ENCODE measurements at places on chromosomes 11 and 22.

GRCh38 chr11:48014917-48015316 lies 34.6 kb downstream of the PTPRJ start:
- no peak for DNase-seq

- DNase-seq: no peak
These were observed 104.8 kb downstream of the C11orf58 start for GRCh38 chr11:16843294-16843693.

DNA sequence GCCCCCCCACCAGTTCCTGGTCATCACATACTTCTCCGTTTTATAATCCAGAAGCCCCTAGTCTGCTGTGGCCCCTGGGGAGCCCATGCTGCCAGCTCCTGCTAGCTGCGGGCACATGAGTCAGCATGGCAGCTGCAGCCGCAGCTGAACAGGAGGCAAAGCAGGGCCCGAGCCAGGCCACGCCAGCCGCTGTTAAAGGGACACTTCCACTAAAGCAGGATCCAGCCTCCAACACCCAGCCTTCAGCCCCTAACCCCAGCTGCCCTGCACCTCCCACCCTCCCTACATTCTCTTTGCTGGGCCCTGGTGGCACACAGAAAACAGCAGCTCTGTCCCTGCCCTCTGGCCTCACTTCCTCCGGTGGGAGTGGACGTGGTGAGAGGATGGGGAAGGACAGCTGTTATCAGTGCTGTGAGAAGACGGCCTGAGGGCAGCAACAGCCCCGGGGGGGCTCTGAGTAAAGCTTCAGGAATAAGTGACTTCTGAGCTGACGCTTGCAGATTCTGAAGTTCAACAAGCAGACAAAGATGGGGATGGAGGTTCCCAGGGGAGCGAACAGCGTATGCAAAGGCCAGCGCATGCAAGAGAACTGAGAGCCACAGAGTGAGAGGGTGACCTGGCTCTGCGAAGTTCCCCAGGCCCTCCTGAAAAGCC lies 688 bp upstream of the LRRC74B start:
- no peak for DNase-seq

DNA sequence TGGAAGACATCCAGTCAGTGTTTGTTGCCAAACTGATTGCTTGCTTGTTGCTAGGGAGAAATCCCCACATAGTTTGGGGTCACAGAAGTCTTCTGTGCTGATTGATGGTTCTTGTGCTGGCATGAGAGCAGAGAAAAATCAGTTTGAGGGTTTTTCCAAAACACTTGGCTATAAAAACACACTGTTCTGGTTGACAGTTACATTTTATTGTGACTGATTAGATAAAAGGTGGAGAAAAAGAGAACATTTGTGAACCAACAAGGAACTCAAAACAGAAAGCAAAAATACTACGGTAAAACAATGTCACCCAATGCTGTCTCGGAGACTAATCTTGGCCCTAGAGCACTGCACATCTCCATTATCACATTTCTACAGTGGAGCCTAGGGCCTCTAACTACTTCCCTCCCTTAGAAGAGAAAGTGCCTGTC lies 14.4 kb upstream of the EIF4G2 start:
- no peak for DNase-seq

DNA sequence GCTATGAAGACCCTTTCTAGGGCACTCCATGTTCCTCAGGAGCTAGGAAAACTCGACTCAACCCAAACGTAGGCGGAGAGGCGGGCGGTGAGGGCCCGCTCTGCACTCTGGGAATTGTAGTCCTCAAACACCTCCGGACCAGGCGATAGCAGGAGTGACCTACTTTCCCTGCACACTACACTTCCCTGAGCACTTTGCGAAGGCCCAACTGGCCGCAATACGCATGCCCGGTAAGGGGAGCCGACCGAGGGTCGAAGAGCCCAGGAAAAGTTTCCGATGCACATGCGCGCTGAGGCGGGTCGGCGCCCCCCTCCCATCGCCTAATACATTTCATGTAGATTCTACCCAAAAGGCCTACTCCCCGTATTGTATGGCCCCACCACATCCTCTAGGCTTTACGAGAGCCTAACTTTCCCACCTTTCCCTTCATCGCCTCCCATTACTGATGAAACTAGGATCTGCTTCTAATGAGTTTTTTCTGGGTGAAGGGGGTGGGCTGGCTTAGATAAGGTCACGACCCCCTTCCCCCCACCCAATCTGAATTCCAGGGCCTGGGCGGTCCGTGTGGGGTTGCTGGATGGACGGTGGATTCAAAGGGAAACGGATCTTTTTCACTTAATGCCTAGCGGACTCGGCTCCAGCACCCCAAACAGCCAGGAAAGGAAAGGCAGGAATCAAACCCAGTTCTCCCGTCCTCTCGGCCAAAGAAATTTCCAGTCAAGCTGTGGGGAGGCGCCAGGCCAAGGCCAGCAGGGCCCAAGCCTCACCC lies 2.1 kb downstream of the TOB2 start:
- DNase-seq: peak; percentile 89

DNA sequence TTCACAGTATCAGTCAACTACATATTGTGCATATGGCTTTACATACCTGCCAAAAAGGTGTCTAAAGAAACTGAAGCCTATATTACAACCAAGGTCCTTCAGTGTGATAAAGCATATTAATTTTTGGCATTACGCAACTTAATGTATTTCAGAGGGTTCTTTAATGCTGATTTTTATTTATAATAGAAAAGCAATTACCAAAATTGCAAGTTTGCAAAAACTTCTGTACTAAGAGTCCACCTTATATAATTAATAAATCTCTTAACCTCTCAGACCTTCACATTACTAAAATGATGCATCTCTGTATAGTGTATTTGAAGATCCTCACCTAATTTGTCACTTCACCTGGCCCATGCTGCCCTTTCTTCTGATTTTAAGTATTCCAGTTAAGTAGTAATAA lies 128.6 kb downstream of the GUCY1A2 start:
- DNase-seq: no peak

- DNase-seq: no peak
These were observed 10.6 kb downstream of the TEAD1 start for GRCh38 chr11:12684816-12685215.

DNA sequence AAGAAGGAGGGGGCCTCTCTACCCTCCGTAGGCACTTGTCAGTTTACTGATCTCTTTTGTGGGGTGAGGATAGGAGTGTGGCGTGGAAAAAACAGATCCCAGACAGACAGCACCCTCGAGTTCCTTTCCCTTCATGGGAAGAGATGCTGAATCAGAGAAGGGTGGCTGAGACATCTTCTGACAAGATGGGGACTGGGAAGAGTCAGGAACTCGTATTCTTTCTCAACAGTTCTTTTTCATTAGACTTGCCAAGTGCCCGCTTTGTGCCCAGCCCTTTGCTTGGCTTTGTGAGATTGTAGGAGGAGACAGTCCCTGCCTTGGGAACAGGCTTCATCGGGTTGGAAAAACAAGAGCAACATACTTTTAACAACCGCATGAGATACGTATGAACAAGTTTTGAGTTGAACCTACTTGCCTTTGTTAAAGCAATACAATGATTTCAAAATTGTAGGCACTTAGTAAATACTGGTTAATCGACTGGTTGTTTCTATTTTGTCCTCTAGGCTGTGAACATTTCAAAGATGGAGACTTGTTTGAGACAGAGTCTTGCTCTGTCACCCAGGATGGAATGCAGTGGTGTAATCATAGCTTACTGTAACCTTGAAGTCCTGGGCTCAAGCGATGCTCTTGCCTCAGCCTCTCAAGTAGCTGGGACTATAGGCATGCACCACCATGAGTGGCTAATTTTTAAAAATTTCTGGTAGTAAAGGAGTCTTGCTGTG lies 1.1 kb downstream of the RRM1 start:
- no peak for DNase-seq

- no peak for DNase-seq
These were observed 54.6 kb downstream of the KCNA4 start for GRCh38 chr11:29962243-29962642.

- no peak for DNase-seq
These were observed 51.1 kb downstream of the LIF start for GRCh38 chr22:30195245-30196140.

GRCh38 chr11:75810637-75811390 lies 4.2 kb upstream of the UVRAG start:
- no peak for DNase-seq

GRCh38 chr11:45658292-45658991 lies 7.0 kb downstream of the CHST1 start:
- no peak for DNase-seq

- DNase-seq: no peak
These were observed 105.3 kb upstream of the HSD17B12 start for GRCh38 chr11:43574949-43575912.

GRCh38 chr11:44357711-44358110 lies 47.8 kb upstream of the ALX4 start:
- no peak for DNase-seq

DNA sequence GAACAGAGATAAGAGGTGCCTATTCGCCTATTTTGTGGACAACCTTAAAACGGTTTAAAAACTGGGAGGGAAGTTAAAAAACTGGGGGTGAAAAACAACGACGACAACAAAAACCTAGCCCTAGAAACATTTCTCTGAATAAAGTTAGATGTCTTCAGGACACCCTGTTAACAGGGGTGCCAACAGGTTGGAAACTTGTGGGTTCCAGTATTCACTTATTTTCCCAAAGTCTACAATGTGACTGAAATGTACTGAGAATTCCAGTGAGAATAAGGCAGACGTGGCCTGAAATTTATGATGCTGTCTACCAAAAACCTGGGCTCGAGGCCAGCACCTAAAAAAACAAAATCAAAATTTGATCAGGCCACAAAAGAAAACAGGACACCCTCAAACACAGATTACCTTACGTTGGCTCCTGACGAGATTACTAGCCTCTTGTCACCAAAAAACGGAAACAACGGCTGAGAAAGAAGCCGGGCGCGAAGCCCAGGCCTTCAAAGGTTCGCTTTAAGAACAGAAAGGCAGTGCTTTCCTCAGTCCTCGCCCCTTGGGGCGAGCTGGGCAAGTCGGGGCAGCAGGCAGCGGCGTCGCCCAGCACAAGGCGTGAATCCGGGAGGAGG lies 906 bp downstream of the CCDC90B start:
- no peak for DNase-seq

- DNase-seq: no peak
These were observed 27.7 kb upstream of the MUC5B start for GRCh38 chr11:1194977-1195681.

DNA sequence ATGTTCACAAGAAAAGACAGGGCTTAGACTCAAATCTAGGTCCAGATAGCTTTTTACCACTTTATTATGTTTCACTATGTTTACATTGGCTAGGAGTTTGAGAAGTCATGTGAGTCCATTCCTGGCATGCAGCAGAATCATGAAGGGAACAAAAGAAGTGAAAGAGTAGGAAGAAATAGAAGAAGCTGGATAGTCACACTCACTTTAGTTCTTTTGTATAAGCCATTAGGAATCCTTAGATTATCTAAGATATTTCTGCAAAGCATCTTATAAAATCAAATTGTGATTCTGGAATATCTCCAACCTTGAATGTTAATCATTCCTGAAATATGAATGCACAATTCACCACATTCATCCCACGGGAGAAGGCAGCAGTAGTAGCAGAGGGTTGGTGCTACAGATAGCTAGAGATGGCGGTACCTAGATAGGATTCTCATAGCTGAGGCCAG lies 31.9 kb downstream of the MAML2 start:
- DNase-seq: no peak
